ENCODE measurements at places on chromosomes 3 and 15.

GRCh38 chr3:94162700-94163099 lies 99.8 kb downstream of the NSUN3 start:
- DNase-seq: peak; percentile 71

DNA sequence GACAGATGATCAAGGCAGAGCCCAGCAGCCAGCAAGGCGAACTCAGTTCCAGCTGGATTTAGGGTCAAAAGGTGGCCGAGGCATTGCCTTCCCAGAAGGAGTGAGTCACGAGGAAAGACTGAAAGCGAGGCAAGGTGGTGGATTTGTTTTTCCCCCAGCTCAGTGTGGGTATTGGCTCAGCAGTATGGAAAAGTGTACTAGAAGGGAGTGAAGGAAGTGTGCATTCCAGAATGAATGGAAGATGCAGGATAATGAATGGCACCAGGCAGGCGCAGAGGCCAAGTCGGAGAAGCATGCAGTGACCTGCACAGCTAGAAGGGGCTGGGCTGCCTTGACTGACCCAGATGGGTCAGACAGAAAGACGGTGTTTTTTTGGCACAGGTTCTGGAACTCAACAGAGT lies 46.3 kb downstream of the FOXP1 start:
- DNase-seq: peak; percentile 86

GRCh38 chr3:129934234-129935123 lies 40.0 kb upstream of the TRH start:
- no peak for DNase-seq

- no peak for DNase-seq
Measured at GRCh38 chr15:34206011-34206410, 3.9 kb downstream of the KATNBL1 start.

GRCh38 chr3:142040941-142041491 lies 108.3 kb downstream of the TFDP2 start:
- no peak for DNase-seq

- DNase-seq: no peak
Measured at GRCh38 chr3:63353383-63353782, 75.3 kb downstream of the SYNPR start.

Measured in RWPE2 (cell line).